Calu3 (cell line): ENCODE measurements at places on chromosomes 5 and 9. TPM values are rescaled to one million over a fixed set of nuclear protein-coding genes. Genes with fewer than 3 reads are reported as not detected.

- H3K27ac ChIP-seq = no peak overlapping the region
- peaks cover 12% of the 10 kb centered on the region for H3K4me1 ChIP-seq
- DNase-seq = no peak
These were observed 125.0 kb upstream of the APC start for GRCh38 chr5:112612663-112613062.

GRCh38 chr9:137365056-137365455 lies 57.9 kb downstream of the EXD3 start:
- no peak overlapping the region for H3K27ac ChIP-seq
- H3K36me3 ChIP-seq = peaks cover 5% of the 10 kb centered on the region
- H3K4me3 ChIP-seq = no peak overlapping the region

DNA sequence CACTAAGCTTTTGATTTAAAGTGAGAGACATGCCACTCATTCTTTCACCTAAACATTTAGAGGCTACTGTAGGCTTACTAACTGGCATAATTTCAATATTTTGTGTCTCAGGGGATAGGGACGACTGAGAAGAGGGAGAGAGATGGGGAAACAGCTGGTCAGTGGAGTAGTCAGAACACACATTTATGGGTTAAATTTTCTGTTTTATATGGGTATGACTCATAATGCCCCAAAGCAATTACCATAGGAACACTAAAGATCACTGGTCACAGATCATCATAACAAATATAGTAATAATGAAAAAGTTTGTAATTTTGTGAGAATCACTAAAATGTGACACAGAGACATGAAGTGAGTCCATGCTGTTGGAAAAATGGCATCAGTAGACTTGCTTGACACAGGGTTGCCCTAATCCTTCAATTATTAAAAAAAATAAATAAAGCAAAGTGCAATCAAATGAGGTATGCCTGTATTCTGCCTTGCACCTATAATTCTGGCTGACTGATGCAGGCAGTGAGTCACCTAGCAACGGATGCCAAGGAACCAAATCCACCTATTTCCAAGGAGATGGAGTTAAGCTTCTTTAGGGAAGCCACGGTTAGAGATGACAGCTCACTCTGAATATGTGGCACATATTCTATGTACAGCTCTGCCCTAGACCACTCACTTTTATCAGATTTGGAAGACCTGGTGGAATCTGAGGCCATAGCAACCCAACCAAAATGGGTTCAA lies 166.1 kb downstream of the MARCHF11 start:
- H3K4me3 ChIP-seq = no peak overlapping the region
- no peaks in the 10 kb centered on the region for H3K36me3 ChIP-seq
- no peak for DNase-seq
- no peaks in the 10 kb centered on the region for H3K4me1 ChIP-seq
- H3K27me3 ChIP-seq = no peaks in the 10 kb centered on the region
- H3K27ac ChIP-seq = no peak overlapping the region

GRCh38 chr9:101465326-101465915 lies 29.8 kb upstream of the ALDOB start:
- peaks cover 17% of the 10 kb centered on the region for H3K4me1 ChIP-seq
- H3K36me3 ChIP-seq = no peaks in the 10 kb centered on the region
- H3K27ac ChIP-seq = no peak overlapping the region
- peak; percentile 53 for DNase-seq
- no peaks in the 10 kb centered on the region for H3K27me3 ChIP-seq

DNA sequence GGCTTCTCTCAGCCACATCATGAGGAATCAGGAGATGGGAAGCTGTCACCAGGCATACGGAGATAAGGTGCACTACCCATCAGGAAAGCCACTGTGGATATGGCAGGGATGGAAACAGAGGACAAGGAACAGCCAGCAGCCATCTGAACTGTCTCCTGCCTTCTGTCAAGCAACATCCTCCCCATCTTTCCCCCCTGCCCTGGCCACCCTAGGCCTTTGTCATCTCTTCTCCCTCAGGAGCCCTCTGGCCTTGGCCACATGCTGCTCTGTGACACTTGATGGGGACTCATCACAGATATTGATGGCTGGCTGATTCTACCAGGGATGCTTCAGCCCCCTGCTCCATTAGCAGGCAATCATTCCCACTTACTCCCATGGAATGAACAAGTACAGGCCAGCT lies 21.1 kb upstream of the MEIKIN start:
- no peak overlapping the region for H3K27ac ChIP-seq
- no peak overlapping the region for H3K4me3 ChIP-seq
- no peaks in the 10 kb centered on the region for H3K36me3 ChIP-seq
- H3K27me3 ChIP-seq = peaks cover 30% of the 10 kb centered on the region
- H3K4me1 ChIP-seq = no peaks in the 10 kb centered on the region
- DNase-seq = no peak

DNA sequence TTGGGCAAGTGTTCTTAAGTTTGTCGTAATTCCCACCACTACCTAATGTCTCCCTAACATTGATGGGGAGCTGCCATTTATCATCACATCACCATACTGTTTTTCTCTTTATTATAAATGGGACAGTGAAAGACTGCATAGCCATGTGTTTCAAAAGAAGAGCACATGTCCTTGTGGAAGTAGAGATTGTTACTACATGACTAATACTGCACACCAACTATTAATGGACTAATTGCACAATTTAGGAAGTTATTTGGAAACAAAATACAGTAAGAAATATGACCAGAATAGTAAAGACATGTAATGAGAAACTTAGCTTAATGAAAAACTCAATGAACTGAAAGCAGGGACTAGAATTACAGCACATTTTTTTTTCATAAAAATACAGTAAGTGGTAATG lies 12.0 kb upstream of the ELOVL7 start:
- no peaks in the 10 kb centered on the region for H3K4me1 ChIP-seq
- H3K27me3 ChIP-seq = no peaks in the 10 kb centered on the region
- no peaks in the 10 kb centered on the region for H3K36me3 ChIP-seq
- H3K4me3 ChIP-seq = no peak overlapping the region
- no peak overlapping the region for H3K27ac ChIP-seq
- no peak for DNase-seq

DNA sequence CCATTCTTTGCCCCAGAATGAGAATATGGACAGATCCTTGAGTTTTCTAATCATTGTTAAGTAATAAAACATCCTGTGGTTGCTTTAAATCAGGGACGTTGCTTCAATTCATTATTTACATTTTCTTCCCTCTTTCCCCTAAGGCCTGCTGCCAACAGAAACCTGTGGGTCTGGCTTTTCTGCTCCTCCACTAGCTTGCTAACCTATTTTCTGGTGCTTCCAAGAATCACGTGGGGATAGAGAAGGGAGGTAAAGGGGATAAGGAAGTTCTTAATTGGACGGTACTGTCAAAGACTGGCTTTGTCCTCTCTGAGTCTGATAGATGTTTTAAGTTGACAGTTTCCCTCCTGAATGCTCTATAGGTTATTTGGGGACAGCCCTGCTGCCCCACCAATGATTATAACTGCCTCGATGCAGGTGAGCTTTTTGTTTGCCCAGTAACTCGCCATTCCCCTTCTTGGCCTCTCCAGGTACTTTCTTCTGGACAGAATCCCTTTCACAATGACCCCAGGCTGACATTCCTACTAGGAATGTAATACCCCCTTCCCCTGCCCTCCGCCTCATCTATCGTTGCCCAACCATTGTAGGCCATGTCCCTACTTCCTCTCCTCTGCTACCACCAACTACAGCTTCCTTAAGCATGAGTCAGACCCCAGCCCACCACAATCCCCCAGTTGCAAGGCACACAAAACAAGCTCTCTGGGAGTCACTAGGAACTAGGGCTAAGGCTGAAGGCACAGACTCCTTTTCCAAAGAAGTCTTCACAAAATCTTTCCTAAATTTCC lies 19.9 kb upstream of the CPEB4 start:
- H3K36me3 ChIP-seq = no peaks in the 10 kb centered on the region
- peak overlapping the region; percentile 5 for H3K4me3 ChIP-seq
- H3K4me1 ChIP-seq = peaks cover 24% of the 10 kb centered on the region
- DNase-seq = peak; percentile 73
- no peaks in the 10 kb centered on the region for H3K27me3 ChIP-seq

- no peaks in the 10 kb centered on the region for H3K36me3 ChIP-seq
- H3K4me1 ChIP-seq = peaks cover 11% of the 10 kb centered on the region
- no peak overlapping the region for H3K4me3 ChIP-seq
- DNase-seq = no peak
- H3K27me3 ChIP-seq = no peaks in the 10 kb centered on the region
These were observed 22.0 kb downstream of the CETN3 start for GRCh38 chr5:90387508-90387907.

DNA sequence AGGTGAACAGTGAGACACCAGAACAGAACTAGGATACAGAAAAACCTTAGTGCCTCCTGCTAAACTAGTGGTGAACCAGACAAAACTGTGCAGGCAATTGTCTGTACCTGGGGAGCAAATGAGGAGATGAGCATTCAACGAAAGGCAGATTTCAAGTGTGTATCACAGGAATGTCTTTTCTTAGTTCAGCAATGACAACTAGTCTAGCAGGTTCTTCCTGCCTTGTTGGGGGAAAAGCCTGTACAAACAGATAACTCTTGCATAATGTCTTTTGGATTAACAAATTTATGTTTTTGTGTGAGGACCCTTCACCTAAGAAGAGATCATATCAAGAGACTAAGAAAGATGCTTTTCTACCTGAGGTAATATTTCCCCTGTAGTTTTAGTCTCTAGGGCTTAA lies 21.8 kb upstream of the DENND4C start:
- no peaks in the 10 kb centered on the region for H3K27me3 ChIP-seq
- DNase-seq = no peak

DNA sequence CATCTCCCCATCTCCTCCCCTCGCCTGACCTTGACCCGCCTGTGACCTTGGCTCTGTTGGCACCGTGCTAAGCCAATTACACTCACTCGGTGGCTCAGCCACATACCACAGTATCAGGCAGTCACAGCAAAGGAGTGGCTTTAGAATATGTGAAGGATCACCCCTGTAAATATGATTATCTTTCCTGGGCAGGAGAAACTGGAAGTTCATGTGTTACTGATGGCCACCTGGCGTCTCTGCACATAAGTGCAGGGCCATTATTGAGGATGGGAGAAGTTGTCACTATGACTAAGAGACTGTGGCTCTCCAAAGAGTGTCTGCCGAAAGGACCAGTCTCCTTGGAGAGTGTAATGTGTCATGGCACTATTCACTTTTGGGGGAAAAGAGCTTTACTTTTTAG lies 116.9 kb upstream of the S1PR3 start:
- no peak overlapping the region for H3K27ac ChIP-seq
- DNase-seq = no peak
- H3K4me1 ChIP-seq = peaks cover 7% of the 10 kb centered on the region
- peaks cover 27% of the 10 kb centered on the region for H3K27me3 ChIP-seq
- H3K36me3 ChIP-seq = no peaks in the 10 kb centered on the region

GRCh38 chr5:91434348-91434747 lies 51.2 kb upstream of the ARRDC3 start:
- no peaks in the 10 kb centered on the region for H3K4me1 ChIP-seq
- H3K4me3 ChIP-seq = no peak overlapping the region
- H3K27me3 ChIP-seq = no peaks in the 10 kb centered on the region
- DNase-seq = no peak

GRCh38 chr5:91407204-91407603 lies 24.1 kb upstream of the ARRDC3 start:
- H3K4me1 ChIP-seq = no peaks in the 10 kb centered on the region
- no peak overlapping the region for H3K27ac ChIP-seq
- DNase-seq = no peak
- H3K27me3 ChIP-seq = no peaks in the 10 kb centered on the region
- H3K36me3 ChIP-seq = no peaks in the 10 kb centered on the region

DNA sequence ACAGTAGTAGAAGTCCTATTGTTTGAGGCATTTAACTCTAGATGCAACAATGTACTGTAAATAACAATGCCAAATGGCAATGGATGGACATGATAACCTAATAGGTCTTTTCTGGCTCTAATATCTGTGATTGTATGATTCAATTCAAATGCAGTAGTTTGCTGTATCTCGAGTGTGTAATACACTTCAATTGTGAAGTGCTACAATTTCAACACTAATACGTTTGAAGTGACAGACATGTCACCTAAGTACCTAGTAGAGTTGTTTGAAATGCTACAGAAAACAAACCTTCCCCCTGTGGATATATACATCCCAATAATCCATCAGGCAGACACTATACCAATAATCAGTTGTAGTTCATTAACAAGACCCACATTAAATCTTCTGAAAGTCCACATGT lies 305.9 kb upstream of the ITGA1 start:
- no peak overlapping the region for H3K27ac ChIP-seq
- no peaks in the 10 kb centered on the region for H3K36me3 ChIP-seq
- no peak overlapping the region for H3K4me3 ChIP-seq
- DNase-seq = no peak

- H3K4me1 ChIP-seq = peaks cover 58% of the 10 kb centered on the region
- DNase-seq = no peak
- peak overlapping the region; percentile 96 for H3K27ac ChIP-seq
- H3K4me3 ChIP-seq = no peak overlapping the region
These were observed 140.0 kb upstream of the CDKN2B start for GRCh38 chr9:22148876-22149637.

- no peaks in the 10 kb centered on the region for H3K4me1 ChIP-seq
- DNase-seq = no peak
- H3K4me3 ChIP-seq = no peak overlapping the region
- no peaks in the 10 kb centered on the region for H3K36me3 ChIP-seq
- H3K27me3 ChIP-seq = no peaks in the 10 kb centered on the region
- H3K27ac ChIP-seq = no peak overlapping the region
These were observed 401.6 kb upstream of the PRR16 start for GRCh38 chr5:120062515-120062917.

DNA sequence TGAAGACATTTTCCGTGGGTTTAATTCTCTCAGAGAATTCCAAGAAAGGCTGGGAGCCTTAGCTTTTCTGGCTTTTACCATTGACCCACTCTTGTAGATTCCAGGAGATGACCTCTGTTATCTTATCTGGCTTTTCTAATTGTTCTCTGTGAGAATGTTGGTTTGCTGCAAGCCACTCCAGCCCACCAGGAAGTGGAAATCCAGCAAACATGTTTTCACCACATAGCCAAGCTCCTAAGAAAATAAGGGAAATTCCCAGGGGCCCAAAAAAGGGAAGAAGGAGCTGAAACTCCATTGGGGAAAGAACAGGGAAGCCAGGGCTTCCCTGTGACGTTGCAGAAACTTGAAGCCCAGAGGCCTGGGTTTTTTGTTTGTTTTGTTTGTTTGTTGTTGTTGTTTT lies 19.7 kb downstream of the GPR107 start:
- no peak for DNase-seq
- H3K4me1 ChIP-seq = peaks cover 9% of the 10 kb centered on the region
- no peak overlapping the region for H3K4me3 ChIP-seq

Gene MORN5
- not detected in 2 replicates for total RNA-seq

Gene CETN3
- 30.0 and 40.3 TPM in 2 replicates for total RNA-seq

Gene SLC25A2
- 0.26 and 0.27 TPM in 2 replicates for total RNA-seq

Gene TNFSF8
- not detected in 2 replicates for total RNA-seq

Gene TRUB2
- total RNA-seq = 22.5 and 25.9 TPM in 2 replicates

Gene PCDHGA8
- 0.95 and 1.1 TPM in 2 replicates for total RNA-seq

Gene TPRN
- total RNA-seq = 18.3 and 20.3 TPM in 2 replicates

Gene SHOC1
- not detected in 2 replicates for total RNA-seq

Gene FOXD4L6
- 0.28 TPM in 1 of 2 replicates, not detected in the other for total RNA-seq
